Heart left ventricle (tissue), 16 donors: ENCODE measurements at places on chromosomes 1 and 21. TPM values are rescaled to one million over a fixed set of nuclear protein-coding genes. Genes with fewer than 3 reads are reported as not detected.

DNA sequence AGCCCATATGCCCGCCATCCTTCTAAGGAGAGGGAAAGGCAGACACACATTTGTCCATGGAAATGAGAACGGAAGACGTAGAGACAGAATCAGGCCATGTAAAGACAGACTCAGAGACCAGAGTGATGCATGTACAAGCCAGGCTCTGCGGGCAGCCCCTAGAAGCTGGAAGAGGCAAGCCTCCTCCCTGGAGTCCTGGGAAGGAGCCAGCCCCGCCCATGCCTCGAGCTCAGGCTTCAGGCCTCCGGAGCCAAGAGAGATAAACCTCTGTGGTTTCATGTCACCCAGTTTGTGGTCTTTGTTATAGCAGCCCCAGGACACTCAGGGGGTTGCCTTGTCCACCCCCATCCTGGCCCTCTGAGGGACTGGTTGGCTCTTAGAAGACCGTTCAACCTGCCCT lies 11.6 kb downstream of the PDE9A start:
- H3K36me3 ChIP-seq = no peaks in the 10 kb centered on the region
- no peak overlapping the region for H3K4me3 ChIP-seq
- DNase-seq = no peak
- no peak overlapping the region for H3K27ac ChIP-seq
- no peaks in the 10 kb centered on the region for H3K27me3 ChIP-seq

- no peak overlapping the region for H3K4me3 ChIP-seq
- H3K27ac ChIP-seq = no peak overlapping the region
- H3K27me3 ChIP-seq = no peaks in the 10 kb centered on the region
- H3K4me1 ChIP-seq = no peaks in the 10 kb centered on the region
These were observed 684.2 kb downstream of the LTN1 start for GRCh38 chr21:28308516-28308915.

TMCO1 gene
- 33.2 TPM for total RNA-seq

GRCh38 chr1:196584696-196585095 lies 23.5 kb downstream of the KCNT2 start:
- H3K27me3 ChIP-seq = no peaks in the 10 kb centered on the region
- no peaks in the 10 kb centered on the region for H3K36me3 ChIP-seq
- H3K27ac ChIP-seq = no peak overlapping the region
- no peaks in the 10 kb centered on the region for H3K4me1 ChIP-seq

CCSAP gene
- total RNA-seq = 4.0 TPM

GRCh38 chr1:200183637-200184036 lies 156.1 kb downstream of the NR5A2 start:
- H3K4me1 ChIP-seq = no peaks in the 10 kb centered on the region
- no peaks in the 10 kb centered on the region for H3K27me3 ChIP-seq
- H3K4me3 ChIP-seq = no peak overlapping the region
- DNase-seq = no peak
